ENCODE measurements at places on chromosomes 2 and 18.

DNA sequence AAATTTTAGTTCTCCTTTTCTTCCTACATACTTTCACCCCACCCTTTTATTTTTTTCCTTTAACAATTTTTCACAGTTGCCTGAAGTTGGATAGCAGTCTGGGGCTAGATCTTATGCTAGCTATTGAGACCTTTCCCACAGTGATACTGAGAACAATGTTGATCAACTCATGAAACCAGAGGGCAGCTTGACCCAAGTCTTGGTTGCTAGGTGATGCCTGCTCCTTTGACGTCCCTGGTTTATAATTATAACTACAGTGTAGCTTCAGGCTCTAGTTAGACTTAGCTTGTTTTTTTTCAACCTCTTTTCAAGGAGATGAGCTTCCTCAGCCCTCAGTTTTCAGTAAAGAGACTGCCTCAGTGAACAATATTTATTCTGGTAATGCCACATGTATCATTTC is 648.5 kb downstream of the IRS1 start:
- DNase-seq = no peak

- no peak for DNase-seq
These were observed 12.6 kb downstream of the NT5DC4 start for GRCh38 chr2:112733456-112733855.

GRCh38 chr18:6366776-6367175 is 47.9 kb downstream of the L3MBTL4 start:
- DNase-seq = no peak

DNA sequence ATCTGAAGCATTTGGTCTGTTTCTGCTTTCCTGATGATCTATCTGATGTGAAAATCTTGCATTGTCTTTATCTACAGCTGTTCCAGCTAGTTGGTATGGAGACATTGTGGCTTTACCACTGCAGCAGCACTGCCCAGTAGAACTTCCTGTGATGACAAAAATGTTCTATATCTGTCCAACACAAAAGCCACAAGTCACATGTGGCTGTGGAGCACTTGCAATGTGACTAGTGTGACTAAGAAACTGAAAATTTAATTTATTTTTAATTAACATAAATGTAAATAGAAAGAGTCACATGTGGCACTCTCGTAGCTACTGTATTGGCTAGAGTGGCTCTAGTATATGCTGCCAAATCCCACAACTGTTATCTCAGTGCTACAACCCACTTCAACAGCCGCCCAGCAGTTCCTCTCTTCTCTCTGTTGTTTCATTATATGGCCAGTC is 425.7 kb downstream of the SETBP1 start:
- DNase-seq = peak; percentile 50

- DNase-seq = no peak
These were observed 62.4 kb upstream of the ACVR1 start for GRCh38 chr2:157938556-157938955.

GRCh38 chr2:234521536-234521935 is 24.7 kb upstream of the ARL4C start:
- DNase-seq = no peak

- DNase-seq = no peak
These were observed 84.7 kb downstream of the GLI2 start for GRCh38 chr2:120820263-120820952.

DNA sequence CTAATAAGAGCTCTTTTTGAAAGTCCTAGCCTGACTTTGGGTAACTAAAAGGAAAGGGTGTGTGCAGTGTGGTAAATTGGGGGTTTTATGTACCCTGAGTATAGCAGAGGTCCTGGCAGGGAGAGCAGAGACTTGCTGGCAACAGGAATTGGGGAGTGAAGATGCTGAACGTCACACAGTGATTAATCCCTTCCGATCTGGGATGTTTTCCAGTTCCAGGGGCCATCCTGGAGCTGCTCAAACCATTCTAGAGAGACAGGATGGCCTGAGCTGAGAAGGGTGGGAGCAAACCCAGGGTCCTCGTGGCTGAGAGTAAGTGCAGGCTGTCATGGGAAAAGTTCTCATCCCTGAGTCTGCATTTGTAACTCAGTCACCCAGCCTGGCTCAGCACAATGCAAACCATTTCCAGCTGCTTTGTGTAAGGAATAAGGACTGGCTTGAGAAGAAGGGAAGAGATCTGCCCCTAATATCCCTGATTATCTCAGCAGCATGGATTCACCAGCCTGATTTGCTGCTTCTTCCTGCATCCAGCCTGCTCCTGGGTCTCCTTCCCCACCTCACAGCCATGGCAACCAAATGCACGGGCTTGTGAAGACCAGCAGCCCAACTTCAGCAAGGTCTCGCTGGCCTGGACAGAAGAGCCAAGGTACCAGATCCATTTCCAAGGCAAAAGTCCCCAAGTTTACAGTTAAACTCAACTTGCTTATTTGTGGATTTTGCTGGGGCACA is 47.1 kb upstream of the CELF4 start:
- no peak for DNase-seq

GRCh38 chr2:139992078-139992477 is 1211.9 kb upstream of the NXPH2 start:
- DNase-seq = no peak

DNA sequence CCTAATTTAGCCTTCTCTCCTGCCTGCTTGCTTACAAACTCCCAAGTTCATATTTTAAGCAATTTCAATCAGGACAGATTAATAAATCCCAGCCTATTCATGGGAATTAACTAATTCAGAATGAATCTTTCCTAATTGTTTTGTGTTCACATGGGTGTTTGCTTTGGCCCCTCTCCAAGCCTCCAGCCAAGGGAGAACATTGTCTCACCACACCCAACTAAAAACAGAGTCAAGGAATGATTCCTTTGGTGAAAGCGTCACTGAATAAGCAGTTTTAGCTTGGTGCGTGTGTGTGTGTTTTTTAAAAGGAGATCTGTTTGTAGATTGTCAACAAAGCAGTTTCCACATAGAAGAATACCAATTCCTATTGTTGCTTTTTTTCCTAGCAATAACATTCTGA is 43.0 kb upstream of the DSG1 start:
- no peak for DNase-seq

DNA sequence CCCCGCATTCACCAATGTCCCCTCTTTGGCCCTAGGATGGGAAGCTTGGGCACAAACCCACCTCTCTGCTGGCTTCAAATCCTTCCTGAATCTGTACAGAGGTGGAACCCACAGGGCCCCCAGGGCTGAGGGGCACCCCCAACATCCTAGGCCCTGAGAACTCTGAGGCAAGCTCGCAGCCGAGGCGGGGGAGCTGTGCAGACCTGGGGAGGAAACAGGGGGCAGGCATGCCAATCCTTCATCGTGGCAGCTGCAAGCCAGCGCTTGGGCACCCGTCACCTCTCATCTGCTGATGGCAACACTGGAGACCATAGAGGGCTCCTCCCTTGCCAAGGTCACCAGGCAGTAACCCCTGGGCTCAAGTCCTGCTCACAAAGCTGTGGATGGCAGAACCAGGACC is 10.8 kb downstream of the ECEL1 start:
- DNase-seq = no peak

DNA sequence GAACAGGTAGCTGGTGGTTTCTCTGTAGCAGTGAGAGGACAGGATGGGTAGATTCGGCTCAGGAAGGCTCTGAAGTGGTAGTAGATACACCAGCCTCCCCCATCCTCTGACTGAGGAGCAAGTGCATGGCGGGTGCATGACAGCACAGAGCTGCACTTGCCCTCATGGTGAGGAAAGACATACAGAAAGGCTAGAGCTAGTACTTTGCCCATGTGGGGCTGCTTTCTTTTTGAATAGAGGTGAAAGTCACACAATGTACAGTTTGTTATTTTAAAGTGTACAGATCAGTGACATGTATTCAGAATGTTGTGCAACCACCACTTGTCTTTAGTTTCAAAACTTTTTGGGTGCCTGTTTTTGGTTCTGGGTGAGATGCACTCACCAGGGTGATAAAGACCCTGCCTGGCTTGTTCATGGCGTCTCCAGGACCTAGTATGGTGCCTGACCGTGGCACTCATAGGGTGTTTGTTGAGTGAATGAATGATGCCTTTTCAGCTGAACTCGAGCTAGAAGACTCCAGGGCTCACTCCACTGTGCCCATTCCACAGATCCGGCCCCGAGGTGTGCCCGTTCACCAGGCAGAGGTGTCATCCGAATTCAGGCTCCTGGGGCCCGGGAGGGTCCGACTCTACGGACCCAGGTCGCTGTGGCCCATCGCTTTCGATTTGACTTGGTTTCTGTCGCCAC is 421 bp upstream of the VAMP5 start:
- peak; percentile 58 for DNase-seq

GRCh38 chr18:31702449-31702848 is 18.1 kb upstream of the B4GALT6 start:
- DNase-seq = no peak

- peak; percentile 78 for DNase-seq
These were observed 532 bp upstream of the YES1 start for GRCh38 chr18:812376-813171.

GRCh38 chr2:179195141-179195540 is 69.5 kb downstream of the SESTD1 start:
- no peak for DNase-seq

GRCh38 chr2:62176801-62177200 is 19.1 kb upstream of the B3GNT2 start:
- DNase-seq = no peak

DNA sequence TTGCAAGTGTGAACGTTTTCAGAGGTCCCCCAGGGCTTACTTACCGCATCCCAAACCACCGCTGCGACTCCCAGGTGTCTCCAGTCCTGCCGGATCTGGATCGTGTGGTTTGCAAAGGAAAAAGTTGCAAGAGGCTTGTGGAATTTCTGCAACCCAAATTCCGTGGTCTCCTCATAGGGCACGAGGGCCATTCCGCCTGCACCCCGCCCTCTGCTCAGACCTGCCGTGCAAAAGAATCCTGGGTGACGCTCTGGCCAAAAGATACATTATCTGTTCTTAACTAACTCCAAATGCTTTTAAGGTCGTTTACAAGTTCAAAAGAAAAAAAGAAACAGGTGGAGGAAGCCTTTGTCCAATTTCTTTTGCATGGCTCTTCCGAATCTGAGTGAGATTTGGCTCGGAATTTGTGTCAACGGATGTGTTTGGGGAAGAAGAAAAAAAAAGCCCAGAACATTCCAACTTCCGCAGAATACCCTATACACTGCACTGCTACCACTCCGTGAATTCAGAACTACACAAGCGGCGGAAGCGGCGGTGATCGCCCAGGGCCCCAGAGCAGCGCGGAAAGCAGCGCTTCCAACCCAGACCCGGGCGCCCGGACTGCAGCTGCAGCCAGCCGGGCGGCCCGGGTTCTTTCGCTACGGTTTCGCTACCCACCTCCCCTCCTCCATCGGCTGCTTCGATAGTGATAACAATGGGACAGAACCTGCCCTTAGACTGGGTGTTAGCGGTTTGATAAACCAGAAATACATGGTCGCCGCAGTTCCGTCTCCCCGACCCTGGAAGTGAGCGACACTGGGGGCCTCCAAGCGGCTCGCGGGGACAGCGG is 795 bp downstream of the METTL21A start:
- peak; percentile 67 for DNase-seq

- DNase-seq = no peak
These were observed 245.5 kb upstream of the PARD3B start for GRCh38 chr2:204299766-204300165.

GRCh38 chr18:9513971-9514512 is 38.7 kb downstream of the RALBP1 start:
- DNase-seq = no peak

DNA sequence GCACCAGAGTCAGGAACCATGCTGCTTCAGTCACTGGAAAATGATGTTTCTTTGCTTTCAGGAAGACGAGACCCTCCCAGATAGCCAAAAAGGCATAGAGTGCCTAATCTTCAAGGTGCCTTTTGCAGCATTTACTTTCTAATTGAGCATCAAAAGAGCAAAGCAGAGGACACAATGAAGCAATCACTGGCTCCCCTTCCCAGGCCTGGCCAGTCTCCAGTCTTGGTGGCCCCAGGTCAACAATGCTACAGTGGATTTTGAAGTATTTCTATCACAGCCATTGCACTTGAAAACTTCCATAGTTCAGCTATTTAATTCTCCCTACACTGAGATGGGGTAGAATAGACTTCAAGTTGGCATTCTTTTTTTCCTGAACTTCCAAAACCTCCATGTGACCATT is 15.4 kb downstream of the ZBTB7C start:
- DNase-seq = no peak

- no peak for DNase-seq
These were observed 114.5 kb downstream of the CDH2 start for GRCh38 chr18:28062443-28062842.

- no peak for DNase-seq
These were observed 180.6 kb downstream of the IRS1 start for GRCh38 chr2:226618875-226619605.

GRCh38 chr2:138423745-138424144 is 77.8 kb upstream of the SPOPL start:
- DNase-seq = no peak

DNA sequence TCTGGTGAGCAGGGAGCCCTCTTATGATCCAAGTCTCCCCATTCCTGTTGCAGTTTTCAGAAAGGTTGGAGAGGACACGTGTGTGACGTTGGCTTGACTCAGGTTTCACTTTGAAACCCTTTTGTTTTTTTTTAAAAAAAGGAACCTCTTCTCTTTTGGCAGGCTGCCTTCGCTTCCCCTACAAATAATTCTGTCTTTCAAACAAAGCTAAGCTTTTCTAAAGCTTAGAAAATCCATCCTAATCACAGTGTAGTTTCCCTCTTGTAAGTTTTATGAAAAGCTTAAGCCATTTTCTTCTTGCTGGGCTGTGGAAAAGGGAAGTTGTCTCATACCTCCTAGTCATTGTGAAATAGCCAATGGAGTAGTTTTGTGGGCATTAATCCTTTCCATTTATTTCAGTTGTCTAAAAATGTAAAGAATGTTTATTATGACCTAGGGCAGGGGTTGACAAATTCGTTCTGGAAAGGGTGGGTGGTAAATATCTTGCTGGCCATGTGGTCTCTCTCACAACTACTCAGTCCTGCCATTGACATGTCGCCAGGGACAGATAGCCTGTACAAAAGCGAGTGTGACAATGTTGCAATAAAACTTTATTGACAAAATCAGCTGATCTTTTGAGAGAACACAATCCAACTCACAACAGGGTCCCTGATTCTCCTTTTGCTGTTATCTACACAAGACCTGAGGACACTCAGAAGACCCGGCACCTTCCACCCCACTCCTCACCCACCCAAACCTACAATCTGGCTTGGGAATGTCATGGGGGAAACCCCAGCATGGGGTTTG is 878.8 kb downstream of the RNF144A start:
- DNase-seq = no peak

DNA sequence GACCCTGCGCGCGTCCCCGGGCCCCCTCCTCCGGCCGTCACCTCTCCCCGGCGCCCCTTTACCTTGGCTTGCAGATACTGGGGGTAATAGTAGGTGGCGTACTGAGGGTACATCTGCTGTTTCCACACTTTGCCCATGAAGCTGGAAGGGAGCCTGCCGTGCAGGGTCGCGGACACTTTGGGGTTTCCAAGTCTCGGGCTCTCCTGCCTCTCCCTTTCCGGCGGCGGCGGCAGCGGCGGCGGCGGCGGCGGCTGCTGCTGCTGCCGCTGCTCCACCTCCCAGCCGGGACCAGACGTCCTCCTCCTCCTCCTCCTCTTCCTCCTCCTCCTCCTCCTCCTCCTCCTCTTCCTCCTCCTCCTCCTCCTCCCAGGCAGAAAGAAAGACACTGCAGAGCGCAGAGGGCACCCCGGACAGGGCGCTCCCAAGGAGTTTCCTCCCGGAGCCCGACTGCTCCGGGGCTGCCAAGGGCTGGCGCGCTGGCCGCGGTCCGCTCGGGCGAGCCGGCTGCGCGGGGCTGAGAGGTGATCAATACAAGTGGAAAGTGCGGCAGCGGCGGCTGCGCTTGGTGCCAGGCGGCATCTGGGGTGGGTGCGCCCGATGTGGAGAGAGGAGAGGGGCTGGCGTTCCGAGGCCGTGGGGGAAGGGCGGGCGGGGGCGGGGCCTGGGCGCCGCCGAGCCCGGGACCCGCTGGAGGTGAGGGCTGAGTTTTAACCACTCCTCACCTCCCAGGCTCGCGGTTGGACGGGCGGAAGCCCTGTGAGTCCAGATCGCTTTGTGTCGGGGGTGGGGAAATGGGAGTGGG is at the start of gene RBMS1:
Gene RBMS1 (minus strand): TSS at position 581 of the 802 bp plus-strand sequence. CDS start 444 bp downstream, at position 137.
- peak; percentile 55 for DNase-seq
